ENCODE measurements at places on chromosomes 2 and 18.

DNA sequence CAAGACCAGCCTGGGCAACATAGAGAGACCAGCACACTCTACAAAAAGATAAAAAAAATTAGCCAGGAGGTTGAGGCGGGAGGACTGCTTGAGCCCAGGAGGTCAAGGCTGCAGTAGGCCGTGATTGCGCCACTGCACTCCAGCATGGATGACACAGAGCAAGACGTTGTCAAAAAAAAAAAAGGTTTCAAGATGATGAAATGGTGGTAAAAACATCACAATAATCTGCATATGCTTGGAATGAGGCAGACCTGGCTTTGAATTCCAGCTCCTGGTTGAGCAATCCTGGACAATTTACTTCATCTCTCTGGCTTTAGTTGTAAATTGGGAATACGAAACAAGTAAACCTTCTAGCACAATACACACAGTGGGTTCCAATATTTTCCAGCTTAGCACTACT is 24.1 kb downstream of the USP40 start:
- DNase-seq = peak; percentile 22

DNA sequence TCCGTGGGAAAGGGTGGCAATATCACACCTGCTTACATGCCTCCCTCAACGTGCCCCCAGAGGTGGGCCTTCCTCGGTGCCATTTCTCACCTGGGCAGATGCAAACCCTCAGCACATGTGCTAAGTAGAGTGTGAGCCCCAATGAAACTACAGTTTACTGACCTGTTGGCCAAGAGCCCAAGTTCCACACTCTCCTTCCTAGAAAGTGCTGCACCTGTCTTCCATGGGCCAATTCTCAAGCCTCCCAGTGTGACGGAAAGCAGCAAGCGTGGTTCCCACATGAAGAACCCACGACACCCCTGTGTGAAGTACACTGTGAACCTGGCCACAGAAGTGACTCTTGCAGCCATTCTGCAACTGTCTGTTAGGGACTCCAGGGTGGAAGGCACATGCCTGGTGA is 73.7 kb downstream of the UXS1 start:
- DNase-seq = no peak

DNA sequence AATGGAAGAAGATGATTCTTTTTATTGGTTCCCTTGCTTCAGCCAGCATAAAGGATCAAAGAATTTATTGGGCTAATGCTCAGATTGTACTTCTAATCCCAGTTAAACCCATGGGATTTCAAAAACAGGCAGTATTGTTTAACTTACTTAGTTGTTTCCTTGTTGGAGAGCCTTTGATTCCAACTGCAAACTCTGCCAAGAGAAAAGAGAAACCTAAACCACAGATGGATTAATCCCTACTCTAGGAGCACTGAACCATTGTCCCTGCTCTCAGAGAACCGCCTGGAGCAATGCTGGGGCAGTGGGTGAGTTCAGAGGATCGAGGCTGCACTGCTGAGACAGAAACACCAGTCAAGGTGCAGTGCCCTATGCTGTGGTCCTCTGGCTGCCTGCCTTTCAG is 44.9 kb upstream of the SIGLEC15 start:
- DNase-seq = no peak

- DNase-seq = no peak
These were observed 27.6 kb downstream of the INPP5D start for GRCh38 chr2:233087713-233088112.

GRCh38 chr2:16485251-16485650 is 180.4 kb downstream of the CYRIA start:
- DNase-seq = no peak

DNA sequence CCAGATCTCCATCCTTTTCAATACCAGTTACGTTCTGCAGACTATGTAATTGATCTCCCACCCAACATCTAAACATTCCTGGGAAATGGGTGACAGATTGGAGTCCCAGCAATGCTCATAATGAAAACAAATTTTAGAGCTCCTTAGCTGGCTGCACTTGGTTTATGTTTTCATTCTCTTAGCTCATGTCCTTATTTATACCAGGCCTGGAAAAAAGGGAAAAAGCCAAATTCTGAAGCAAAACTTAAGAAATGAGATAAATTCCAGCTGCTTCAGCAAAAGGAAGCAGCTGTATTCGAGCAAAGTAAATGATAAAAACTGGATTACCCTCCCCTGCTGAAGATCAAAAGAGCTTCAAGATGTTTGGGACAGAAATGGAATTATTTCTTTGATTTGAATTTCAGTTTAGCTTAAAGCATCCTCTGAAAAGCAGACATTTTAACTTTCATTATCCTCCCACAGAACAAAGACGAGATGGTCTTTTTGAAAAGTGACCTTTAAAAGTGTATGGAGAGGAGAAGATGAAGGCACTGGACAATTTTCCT is 196.5 kb upstream of the THUMPD2 start:
- DNase-seq = no peak

DNA sequence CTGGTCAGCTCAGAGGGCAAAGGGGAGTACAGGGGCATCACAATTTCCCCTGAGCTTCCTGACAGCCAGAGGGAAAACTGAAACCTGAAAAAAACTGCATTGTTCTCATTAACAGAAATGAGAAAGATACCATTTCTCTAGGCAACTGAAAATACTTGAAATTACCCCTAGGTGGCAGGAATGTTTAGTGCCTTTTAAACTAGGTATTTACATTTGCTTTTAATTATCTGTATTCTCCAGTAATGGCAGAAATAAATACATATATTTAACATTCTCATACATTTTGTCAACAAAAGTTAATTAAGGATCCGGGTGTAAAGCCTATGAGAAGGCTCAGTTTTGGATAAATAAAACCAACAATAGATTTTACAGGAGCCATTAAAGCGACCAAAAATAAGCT is 34.5 kb downstream of the RPL31 start:
- DNase-seq = peak; percentile 60

- DNase-seq = no peak
These were observed 55.6 kb downstream of the FAM117B start for GRCh38 chr2:202690321-202690900.

- DNase-seq = no peak
These were observed 63.6 kb downstream of the CELF4 start for GRCh38 chr18:37502036-37502435.

DNA sequence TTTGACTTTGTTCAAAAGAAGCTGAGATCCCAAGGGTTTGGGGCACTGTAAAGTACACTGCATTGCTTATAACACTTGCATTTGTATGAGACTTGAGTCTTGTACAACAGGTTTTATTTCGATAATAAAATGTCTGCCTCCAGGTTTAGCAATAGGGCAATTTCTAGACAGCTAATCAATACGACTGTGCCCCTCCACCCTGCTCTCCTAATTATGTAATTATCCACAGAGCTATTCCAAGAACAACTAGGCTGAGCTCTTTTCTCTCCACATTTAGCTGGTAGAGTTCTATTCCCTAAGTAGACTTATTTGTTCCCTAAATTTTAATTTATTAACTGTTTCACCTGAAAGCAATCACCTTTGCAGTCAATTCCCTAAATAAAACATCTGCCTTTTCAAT is 52.9 kb upstream of the LINC00305 start:
- DNase-seq = no peak

- DNase-seq = no peak
These were observed 50.6 kb downstream of the GLI2 start for GRCh38 chr2:120786038-120786960.

DNA sequence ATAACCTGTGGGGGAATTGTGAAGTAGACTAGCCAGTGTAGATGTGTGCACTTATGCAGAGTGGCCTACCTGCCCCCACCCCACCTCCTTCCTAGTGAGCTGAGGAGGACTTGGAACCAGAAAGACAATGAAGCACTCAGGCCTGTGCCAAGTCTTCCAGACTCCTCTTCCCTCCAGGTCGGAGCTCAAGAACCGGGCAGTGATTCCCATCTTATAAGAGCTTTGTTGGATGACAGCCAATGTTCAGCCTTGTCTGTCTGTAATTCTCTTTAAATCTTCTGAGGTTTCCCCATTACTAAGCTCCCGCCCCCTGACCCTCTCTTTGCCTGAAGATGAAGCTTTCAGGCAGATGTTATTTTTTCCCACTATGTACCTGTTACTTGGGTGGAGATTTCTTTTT is 121.0 kb downstream of the SMAD2 start:
- DNase-seq = no peak

- DNase-seq = peak; percentile 32
These were observed 46.0 kb downstream of the CCDC195 start for GRCh38 chr2:224670203-224670602.

GRCh38 chr18:77566604-77567003 is 317.0 kb downstream of the GALR1 start:
- DNase-seq = no peak

GRCh38 chr2:148218326-148219075 is 197.6 kb downstream of the MBD5 start:
- DNase-seq = no peak

DNA sequence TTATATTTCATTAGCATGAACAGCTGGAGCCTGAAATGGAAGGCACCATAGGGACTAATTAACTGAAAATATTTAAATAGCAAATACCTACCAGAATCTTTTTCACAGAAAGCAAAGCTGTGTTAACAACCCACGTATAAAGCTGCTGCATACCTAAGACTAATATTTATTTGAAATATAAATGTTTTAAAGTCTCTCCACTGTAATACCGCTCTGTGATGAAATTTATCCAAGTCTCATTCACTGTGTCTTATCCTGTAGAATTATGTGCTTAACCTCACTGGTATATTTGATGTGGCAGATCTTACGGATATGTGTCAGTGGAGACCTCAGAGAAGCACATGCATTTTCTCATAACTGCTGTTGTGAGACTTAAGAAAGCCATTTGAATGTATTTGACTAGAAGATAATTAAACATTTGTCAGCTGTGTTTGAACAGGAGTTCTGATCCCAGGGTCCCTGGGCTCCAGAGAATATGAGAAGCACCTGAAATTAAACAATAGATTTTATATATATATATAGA is 373.3 kb downstream of the ZNF804A start:
- DNase-seq = no peak

DNA sequence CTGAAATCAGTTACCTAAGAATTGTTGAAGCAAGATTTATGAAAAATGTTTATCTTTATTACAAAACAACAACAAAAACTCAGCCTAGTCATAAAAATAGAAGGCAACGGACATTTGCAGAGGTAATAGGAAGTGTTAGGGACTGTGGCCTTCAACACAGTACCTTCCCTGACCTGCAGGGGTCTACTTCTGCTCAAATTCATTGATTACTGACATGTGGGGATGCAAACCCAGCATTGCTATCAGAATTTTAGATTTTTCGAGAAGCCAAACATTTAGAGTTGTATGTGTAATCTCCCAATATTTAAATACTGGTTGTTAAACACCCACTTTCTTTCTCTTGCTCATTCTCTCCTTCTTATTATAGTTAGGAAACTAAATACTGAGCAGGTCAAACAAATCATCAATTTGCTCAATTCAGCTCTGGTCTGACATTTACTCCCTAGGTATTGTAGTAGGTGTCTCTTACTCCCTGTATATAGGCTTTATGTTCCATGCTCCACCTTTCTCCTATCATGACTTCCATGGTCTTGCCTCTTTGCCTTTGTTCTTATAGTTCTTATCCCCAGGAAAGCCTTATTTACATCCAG is 198.5 kb downstream of the UBE2E3 start:
- peak; percentile 27 for DNase-seq

DNA sequence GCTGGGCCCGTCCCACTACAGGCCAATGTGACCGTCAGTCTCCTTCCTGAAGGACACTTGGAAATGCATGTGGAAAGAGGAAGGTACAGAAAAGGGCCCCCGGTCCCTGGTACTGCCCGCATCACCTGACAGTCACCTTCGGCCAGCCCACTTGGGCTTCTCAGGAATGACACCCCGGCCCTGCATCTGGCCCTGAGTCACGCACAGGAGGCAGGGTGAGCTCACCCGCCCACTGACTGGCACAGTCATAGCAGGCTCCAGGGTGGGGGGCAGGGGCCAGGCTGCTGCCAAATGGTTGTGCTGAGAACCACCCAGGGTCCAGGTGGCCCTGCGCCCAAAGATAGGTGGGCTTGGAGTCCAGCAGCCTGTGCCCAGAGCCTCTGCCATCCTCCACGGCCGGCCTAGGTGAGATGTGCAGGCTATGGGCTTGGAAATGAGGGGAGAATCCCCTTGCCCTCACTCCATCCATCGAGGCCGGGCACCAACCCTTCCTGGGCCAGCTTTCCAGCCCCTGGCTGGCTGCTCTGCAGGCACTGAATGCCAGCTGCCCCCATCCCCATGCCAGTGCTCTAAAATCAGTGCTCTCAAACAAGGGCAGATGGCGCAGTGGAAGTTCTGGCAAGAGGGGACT is 14.1 kb downstream of the EMX1 start:
- peak; percentile 66 for DNase-seq

DNA sequence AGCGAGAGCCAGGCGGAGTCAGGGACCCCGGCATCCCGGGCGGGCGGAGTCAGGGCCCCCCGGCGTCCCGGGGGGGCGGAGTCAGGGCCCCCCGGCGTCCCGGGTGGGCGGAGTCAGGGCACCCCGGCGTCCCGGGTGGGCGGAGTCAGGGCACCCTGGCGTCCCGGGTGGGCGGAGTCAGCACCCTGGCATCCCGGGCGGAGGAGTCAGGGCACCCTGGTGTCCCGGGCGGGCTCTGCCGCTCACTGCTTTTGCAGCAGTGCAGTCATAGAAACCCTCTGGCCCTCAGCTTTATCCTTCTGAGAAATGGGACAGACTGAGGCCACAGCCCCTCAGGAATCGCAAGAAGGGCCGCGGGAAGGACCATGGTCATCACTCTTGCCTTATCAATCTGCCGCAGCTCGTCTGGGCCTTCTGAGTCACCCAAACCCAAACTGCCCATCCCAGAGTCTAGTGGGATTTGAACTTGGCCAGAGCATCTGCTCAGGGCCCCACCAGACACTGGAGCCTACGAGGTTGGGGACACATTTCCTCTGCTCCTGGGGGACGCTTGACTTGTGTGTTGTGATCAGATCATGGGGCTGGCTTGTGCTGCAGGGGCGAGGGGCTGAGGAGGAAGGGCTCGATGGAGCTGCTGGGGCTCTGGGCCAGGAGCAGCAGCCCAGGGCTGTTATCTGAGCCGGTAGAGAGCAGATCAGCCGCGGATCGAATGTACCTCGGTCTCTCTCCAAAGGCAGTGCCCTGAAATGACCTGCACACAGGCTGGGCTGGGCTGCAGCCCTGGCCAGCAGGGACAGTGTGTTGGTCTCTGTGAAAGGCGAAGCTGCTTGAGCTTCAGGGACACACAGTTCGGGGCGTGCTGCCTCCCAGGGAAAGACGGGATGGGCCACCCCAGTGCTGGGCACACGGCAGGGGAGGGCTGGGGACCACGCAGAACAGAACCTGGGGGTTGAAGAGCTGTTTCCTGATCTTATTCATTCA is 290.1 kb upstream of the HDAC4 start:
- DNase-seq = no peak

- DNase-seq = no peak
These were observed 30.2 kb downstream of the MTA3 start for GRCh38 chr2:42598656-42599055.

DNA sequence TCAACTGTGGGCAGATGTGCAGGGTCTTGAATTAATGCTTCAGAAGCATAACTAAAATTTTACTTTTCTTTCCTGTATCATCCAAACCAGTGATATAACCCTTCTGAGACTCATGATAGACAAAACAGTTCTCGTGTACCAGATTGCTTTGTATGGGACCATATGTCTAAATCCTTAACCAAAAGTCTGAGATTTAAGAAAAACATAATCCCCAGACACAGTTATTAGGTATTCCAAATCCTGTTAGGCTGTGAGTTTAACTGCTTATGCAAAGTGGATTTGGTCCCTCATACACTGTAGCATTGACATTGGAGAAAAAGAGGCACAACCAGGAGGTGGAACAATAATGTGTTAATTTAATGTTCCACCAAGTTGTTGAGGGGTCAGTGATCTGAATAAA is 235.0 kb downstream of the PMAIP1 start:
- DNase-seq = no peak
